Stimulated activated CD4-positive, alpha-beta T cell treated with anti-CD3 and anti-CD28 coated beads, TNF-alpha, amount 100 ng/mL, for 1 hour (primary cell): ENCODE measurements at places on chromosomes 1 and 21.

GRCh38 chr1:245512181-245512888 lies 357.6 kb downstream of the KIF26B start:
- DNase-seq, result no peak

GRCh38 chr21:43868461-43868860 lies 3.4 kb downstream of the AGPAT3 start:
- no peak for DNase-seq

- DNase-seq, result no peak
These were observed 24.3 kb upstream of the CITED4 start for GRCh38 chr1:40886318-40887011.

DNA sequence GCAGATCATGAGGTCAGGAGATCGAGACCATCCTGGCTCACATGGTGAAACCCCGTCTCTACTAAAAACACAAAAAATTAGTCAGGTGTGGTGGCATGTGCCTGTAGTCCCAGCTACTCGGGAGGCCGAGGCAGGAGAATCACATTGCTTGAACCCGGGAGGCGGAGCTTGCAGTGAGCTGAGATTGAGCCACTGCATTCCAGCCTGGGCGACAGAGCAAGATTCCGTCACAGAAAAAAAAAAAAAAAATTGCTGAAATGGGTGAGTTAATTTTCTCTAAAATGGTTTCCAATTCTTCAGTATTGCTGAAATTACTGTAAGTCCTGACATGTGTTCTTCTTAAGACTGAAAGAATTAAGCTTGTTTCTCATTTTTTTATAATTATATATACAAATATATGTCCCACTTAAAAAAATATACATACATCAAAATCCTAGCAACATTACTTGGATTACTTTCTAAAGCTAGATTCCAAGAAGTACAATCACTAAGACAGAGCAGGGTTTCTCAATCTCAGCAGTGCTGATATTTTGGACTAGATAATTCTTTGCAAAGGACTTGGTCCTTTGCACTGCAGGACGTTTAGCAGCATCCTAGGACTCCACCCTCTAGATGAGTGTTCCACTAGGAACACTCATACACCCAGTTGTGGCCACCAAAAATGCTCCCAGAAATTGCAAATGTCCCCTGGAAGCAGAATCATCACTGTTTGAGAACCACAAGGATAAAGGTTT lies 24.8 kb downstream of the ZNHIT6 start:
- DNase-seq, result no peak

DNA sequence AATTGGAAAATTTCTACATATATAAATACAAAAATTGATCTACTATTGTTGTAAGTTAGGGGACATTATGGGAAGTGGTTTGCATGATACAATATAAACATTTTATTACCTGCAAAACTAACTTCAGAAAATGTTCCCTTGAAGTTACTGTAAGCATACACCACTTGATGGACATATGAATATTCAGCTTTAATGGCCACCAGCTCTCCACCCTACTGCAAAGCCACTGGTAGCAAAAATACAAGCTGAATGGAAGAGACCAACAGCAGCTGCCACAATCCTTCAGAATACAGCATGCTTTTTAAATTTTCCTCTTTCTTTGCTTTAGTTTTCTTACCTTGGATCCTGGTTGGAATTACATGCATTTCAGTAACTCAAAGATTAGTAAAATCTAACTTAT lies 69.8 kb downstream of the COQ8A start:
- no peak for DNase-seq

DNA sequence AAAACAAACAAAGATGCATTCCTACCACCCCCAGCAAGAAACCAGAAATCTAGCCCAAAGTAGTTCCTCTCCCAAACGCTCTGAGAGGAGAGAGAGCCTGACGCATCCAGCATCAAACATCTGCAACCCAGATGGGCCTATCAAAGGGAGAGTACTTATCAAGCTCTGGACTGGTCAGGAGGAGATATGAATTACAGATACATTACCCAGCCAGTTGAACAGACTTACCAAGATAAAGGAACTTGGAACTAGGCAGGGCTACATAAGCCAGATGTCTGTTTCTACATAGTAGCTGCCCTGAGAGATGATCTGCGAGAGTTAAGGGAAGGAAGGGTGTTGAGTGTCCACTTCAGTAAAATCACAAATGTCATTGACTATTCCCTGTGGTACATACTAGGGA lies 138.4 kb downstream of the PAPPA2 start:
- no peak for DNase-seq

DNA sequence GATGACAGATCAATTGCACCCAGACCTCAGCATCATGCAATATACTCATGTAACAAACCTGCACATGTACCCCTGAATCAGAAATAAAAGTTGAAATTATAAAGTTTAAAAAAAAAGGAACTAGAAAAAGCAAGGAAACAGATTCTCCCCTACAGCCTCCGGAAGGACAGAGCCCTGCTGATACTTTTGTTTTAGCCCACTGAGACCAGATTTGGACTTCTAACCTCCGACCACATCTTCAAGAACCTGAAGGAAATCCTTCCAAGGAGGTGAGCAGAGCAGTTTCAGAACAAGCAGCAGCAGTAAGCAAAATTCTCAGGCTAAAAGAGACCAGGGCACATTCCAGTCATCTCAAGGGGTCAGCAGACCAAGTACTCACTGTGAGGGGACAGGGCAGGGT lies 54.5 kb downstream of the TM2D1 start:
- DNase-seq, result no peak
